Non-pigmented ciliary epithelial cell (primary cell): ENCODE measurements at places on chromosomes 13 and 19.
A peak's percentile ranks its signal among the peaks of the same experiment; 100 is the strongest.

- no peak for DNase-seq
Observed at GRCh38 chr13:42348576-42348975, 76.6 kb downstream of the AKAP11 start.

- peak; percentile 23 for DNase-seq
Observed at GRCh38 chr13:45238945-45239795, 38.3 kb upstream of the KCTD4 start.

DNA sequence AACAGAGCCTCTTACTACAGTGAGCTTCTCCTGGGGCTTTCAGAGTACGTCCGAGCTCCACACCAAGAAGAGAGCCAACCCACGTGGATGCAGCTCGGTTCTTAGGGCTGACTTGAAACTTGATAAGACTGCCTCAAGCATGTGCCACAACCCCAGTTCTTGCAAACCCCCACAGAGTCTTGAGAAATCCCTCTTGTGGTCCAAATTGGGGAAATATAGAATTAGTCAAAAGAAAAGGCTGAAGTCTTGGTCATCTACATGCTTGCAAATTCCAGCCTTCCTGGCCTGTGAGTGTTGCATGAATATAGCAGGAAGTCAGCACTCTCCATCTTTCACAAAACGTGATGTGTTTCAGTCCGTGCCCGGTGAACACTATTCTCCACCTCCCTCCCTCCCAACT, 95.2 kb downstream of the GGACT start:
- DNase-seq, result no peak

DNA sequence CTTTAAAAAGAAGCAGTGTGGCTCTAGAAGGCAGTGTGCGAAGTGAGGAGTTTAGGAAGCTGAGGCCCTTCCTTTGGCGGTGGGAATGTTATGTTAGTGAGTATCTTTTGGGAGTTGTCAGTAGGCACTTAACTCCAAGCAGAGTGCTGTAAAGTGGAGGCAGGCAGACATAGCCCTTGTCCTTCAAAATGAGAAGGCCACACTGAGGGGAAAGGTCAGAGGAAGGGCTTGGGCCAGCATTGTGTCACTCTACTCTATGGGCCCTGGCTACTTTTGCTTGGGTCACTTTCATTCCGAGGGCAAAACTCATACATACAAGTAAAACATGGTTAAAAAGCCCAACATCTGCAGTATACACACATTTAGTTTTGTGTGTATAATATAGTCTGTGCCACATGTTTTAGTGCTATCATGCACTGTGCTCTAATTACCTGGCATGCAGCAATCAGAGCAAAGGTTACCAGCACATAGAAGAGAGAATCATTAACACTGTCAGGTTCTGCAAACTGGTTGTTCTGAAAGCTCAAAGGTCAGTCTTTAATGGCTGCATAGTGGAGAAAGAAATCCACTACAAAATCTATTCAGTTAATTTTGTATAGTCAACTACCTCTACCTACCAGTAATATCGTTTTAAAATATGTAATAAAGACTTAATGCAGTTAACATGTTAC, 64.4 kb downstream of the WASF3 start:
- DNase-seq, result no peak

- DNase-seq, result no peak
Observed at GRCh38 chr13:74128156-74128767, 5.9 kb downstream of the KLF12 start.

DNA sequence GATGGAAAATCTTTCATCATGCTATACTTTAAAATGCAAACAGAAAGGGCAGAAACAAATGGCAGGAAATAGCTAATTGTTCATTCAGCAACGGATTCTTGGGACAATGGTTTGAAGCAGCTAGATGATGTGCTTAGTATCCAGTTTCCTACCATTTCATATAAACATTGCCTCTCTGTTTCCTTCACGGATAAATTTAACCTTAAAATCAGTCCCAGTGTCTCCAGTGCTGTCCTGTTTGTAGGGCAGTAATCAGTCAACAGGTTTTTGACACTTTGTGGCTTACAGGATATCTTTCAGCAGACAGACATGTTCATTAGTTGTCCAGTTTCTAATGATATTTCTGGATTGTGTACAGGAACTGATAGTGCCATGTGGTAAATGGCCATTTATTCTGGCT, 24.7 kb upstream of the RB1 start:
- DNase-seq, result no peak

GRCh38 chr13:101258509-101258908, 157.8 kb downstream of the NALCN start:
- DNase-seq, result no peak

GRCh38 chr19:1266129-1266915, 2.8 kb upstream of the CIRBP start:
- no peak for DNase-seq

DNA sequence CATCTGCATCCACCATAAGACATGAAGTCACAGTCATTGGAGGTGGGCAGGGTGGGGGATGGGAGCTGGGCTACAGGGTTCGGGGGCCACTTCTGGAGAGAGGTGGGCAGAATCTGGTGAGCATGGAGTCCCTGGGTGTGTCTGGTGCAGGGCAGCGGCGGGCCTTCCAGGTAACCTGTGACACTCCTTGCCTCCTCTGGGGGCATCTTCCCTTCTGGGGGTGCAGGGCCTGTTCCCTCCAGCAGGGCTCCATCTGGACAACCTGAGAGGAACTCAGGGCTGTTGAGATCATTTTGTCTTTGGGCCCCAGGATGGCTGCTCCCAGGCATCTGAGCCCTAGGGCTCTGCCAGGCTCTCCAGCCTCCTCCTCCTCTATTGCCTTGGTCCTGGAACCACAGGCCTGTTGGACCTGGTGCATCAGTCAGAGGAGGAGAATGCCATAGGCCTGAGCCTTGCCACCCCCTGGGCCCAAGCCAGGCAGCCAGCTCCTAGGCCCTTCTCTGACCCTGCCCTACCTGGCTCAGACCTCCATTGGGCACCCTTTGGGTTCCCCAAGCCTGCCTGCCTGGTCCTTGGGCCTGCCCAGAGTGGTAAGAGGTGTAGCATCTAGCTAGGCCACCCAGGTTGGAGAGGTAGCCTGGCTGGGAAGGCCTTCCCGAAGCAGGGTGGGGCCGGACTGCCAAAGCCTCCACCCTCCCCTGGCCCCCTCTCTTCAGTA, 13.4 kb downstream of the LYL1 start:
- no peak for DNase-seq

DNA sequence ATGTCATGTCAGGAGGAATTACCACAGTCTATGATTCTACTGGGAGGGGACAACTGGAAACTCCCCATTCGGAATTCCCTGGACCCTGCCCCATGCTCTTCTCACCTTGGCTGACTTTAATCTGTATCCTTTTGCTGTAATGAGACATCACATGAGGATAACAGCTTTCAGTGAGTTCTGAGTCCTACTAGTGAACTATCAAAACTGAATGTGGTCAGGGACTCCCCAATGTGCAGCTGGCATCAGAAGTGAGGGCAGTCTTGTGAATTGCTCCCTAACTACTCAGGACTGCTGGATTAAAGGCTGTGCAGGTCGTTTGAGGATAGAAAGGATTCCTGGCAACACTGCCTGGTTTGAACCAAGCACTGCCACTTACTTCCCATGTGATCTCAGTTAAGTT, 15.2 kb downstream of the SIGLEC7 start:
- no peak for DNase-seq

DNA sequence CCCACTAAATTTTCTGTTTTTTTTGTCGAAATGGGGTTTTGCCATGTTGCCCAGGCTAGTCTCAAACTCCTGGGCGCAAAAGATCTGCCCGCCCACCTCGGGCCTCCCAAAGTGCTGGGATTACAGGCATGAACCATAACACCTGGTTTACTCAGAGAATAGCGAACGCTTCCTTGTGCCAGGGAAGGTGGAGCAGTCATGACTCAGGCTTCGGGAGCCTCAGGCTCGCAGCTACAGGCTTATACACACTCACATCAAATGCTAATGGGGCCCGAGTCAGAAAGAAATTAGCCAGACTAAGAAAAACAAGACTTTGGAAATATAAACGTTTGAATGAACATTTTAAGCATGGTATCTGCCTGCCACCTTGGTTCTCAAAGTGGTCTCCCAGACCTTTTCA, 11.0 kb upstream of the TPT1 start:
- no peak for DNase-seq

GRCh38 chr13:94708031-94708859, 4.1 kb downstream of the SOX21 start:
- DNase-seq, result no peak
